ENCODE measurements at places on chromosomes 13 and 19.

GRCh38 chr13:98207416-98207815, 30.3 kb upstream of the RNF113B start:
- no peak for DNase-seq

- no peak for DNase-seq
Observed at GRCh38 chr19:15717809-15718208, 10.0 kb upstream of the OR10H2 start.

GRCh38 chr19:28341810-28342350, 871.1 kb downstream of the UQCRFS1 start:
- no peak for DNase-seq

DNA sequence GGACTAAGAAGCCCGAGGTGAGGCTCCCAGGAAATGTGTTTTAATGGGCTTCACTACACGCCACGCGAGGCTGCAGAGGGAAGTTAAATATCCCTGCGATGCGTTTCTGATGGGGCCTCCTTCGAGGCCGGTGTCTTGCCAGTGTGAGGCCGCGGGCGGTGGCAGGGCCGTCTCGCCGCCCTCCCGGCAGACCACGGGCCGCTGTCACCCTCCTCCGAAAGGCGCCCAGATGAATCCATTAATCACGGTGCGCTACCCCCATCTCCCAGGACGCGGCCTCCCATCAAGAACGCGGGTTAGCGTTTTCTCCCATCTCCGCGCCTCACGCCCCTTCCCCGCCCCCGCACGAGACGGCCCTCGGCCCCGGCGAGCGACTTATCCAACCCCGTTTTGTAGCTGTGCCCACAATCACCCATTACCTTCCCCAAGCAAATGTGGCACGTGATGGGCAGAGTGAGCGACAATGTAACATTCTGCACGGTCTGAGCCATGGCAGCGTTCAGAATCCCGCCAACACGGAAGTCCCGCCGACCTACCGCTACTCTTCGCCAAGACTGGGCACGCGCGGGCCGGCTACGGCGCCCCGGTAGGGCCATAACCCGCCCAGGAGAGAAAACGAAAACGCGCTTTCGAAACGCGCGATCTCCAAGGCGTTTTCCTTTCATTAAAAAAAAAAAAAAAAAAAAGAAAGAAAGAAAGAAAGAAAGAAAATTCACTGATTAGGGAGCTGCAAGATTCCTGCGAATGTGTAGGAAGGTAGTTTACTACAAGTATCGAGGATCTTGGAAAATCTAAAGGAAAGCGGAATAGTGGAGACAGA, at the start of gene OBI1:
TSS of gene OBI1 (minus strand) at position 526 of the 820 bp plus-strand sequence. CDS start at position 491, 35 bp downstream.
- DNase-seq, result peak; percentile 94

DNA sequence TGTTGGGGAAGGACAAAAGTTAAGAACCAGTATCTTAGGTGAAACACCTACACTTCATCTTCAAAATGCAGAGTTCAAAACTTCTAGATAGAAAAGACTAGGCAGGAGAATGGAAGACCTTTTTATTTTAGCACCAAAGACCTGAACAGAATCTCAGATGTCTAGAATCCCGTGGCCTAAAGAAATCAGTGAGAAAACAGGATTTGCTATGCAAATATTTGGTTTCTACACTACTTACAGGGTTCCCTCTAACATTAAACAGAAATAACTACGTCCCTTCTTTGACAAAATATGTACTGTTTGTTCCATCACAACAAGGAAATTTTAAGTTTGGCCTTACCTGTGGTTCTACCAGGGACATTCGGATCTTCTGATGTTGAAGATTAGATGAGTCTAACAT, 21.5 kb downstream of the DIS3 start:
- no peak for DNase-seq

DNA sequence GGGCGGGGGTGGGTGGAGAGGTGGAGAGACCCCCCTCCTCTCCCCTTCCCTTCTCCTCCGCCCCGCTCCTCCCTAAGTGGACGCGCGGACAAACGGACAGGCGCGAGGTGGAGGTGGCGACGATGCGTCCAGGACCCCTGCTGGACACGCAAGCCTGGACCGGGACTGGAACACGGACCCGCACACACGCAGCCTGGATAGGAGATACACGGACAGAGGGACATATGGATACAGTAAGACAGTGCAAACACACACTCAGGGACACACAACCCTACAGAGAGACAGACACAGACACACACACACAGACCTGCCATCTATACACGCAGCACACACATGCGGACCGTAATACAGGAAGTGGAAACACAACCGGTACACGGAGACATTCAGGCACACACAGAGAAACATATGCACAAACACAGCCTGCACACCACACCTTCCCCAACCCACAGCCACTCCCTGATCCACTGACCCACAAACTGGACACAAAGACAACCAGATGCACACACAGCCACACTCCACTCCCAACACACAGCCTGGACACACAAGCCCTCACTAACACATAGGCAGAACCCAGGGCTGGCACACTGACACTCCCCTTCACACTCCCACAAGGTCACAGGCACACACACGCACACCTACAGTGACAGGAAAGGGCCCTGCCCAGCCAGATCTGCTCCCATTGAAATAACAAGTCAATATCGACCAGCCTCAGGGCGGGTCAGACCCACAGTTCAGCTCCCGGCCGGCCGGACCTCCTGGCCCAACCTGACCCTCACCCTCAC, 696 bp upstream of the ERFL start:
- DNase-seq, result no peak

DNA sequence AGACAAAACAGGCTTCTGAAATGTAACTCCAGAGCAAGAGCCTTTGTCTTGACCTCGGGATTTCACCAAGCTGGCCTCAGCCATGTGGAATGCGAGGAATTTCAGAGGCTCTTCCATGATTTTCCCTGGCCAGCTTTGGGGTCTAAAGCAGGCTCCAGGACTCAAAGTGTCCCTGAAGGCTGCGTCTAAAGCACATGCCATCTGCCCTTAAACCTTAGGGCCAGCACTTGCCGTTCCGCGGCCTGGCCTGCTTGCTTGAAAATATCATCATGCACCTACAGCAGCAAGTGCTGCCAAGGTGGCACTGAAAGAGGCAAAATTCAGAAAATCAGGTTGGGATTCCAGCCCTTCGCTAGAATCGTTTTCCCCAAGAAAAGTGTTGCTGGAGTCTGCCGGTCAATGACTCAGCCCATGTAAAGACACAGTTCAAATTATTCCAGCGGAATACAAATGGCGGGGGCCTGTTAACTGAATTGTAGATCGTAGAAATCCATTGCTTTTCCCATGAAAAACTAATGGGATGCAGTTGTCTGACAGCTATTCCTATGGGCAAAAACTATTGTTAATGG, 105.7 kb upstream of the RAP2A start:
- peak; percentile 40 for DNase-seq

- no peak for DNase-seq
Observed at GRCh38 chr19:31658993-31659896, 310.0 kb upstream of the TSHZ3 start.

DNA sequence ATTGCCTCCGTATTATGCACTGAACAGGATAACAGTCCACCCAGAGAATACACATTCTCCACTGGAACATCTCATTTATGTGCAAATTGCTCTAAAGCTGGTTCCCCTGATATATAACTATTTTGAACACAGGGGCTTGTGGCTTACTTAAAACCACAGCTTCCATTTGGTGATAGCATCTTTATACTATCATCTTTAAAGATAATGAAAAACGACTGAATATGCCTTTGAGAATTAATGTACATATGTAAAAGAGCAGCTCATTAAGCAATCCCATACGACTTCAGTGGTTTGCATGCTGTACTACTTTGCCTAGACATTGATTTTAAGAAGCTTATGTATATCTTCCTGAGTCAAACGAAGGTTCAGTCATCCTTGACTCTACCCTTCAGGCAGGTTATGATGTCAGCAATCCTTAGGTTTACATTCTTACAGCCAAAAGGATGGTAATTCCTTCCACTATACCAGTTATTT, 40.8 kb downstream of the BRD4 start:
- DNase-seq, result no peak

- DNase-seq, result no peak
Observed at GRCh38 chr19:19468424-19469050, 46.8 kb downstream of the TSSK6 start.

- no peak for DNase-seq
Observed at GRCh38 chr19:48192750-48193149, 22.3 kb downstream of the ZSWIM9 start.

- no peak for DNase-seq
Observed at GRCh38 chr13:33832872-33833271, 14.9 kb downstream of the RFC3 start.

DNA sequence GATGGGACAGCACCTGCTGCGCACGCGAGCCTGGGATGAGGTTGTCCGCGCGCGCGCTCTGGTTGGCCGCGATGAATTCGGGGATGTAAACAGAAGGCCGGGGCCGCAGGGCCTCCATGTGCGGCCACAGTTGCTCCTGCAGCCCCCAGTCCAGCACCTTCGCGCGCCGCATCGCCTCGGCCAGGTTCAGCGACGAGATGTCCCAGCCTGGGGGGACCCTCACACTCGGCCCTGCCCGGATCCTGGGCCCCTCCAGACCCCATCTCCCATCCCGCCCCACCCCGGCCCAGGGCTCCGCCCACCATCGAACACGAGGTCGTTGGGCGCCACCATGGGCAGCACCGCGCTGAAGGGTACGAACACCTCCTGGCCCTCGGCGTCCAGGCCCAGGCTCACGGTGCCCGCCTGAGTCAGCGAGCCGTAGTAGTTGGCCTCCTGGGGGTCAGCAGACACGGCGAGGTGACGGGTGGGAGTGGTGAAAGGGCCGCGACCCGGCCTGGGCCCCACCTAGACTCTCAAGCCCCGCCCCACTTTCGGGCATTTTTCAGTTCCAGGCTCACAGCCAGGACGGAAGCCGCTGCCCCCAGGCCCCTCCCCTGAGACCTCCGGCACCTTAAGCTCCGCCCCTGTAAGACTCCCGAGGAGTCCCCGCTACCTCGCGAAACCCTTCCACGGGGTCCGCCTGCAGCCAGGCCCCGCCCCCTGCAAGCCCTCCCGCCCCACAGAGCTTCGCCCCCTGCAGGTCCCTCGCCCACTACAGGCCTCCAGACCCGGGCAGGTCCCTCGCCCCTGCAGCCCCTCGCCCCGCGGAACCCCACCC, 1.1 kb downstream of the ISYNA1 start:
- peak; percentile 86 for DNase-seq

DNA sequence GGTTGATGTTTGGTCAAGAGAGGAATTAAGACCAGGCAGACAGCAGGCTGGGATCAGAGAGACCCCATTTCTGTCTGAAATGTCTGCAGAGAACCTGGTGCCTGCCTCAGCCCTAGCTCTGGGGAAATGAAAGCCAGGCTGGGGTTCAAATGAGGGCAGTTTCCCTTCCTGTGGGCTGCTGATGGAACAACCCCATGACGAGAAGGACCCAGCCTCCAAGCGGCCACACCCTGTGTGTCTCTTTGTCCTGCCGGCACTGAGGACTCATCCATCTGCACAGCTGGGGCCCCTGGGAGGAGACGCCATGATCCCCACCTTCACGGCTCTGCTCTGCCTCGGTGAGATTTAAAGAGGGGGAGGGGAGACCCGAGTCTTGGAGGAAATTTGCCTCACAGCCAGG, at the start of gene LILRB4:
TSS of gene LILRB4 (plus strand) at position 256 of the 400 bp plus-strand sequence. CDS start at position 305, 49 bp downstream.
- no peak for DNase-seq

DNA sequence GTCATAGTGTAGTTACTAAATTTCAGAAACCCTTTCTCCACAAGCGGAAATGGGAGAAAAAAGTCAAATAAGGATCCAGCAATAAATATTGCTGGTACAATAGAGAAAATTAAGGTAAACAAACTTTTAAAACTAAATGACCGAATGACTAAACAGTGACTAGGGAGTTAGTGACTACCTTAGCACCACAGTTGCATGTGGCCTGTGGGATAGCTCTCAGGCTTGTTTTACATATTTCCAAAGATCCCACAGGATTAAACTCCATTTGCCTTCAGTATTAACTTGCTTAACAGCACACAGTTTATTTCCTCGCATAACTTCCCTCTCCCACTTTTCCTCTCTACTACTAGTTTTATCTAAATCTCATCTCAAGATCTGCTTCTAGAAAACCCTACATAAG, 824.3 kb upstream of the KLHL1 start:
- DNase-seq, result no peak

- peak; percentile 72 for DNase-seq
Observed at GRCh38 chr13:30847650-30848307, 58.3 kb upstream of the MEDAG start.

DNA sequence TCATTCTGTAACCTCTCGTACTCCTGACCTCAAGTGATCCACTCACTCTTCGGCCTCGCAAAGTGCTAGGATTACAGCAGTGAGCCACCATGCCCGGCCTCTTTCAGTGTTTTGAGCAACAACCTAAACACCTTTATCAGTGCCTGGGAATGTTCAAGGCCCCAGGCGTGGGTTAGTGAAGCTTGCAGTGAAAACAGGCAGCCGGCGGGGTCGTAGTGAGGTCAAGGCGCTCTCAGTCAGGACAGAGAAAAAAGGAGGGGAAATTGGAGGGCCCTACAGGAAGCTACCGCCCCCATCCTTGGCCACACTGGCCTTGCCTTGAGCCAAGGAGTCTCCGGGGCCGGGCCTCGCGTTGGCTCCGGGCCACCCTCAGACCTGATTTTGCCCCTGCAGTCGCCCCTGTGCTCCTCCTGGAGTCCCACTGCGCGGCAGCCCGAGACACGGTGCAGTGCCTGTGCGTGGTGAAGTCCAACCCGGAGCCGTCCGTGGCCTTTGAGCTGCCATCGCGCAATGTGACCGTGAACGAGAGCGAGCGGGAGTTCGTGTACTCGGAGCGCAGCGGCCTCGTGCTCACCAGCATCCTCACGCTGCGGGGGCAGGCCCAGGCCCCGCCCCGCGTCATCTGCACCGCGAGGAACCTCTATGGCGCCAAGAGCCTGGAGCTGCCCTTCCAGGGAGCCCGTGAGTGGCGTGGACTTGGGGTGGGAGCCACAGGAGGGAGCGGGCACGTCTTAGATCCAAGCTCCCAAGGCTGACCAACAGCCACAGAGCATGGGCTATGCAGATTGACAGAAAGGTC, 17.7 kb downstream of the MAG start:
- DNase-seq, result peak; percentile 91

DNA sequence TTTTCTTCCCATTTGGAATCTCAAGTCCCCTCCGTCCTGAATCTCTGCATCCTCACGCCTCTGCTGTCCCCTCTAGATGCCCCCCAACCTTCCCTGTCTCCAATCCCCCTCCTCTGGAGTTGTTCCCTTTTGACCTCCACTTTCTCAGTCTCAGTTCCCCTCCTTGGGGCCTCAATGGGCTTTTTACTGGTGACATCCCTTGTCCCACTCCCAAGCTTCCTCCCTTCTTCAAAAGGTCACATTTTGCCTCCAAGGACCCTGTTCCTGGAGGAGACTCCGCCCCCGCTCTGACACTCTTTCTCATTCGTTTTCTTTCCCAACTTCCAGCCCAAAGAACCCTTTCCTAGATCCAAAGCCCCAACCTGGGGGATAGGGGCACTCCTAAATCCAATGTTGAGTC, 1.0 kb downstream of the AP2S1 start:
- peak; percentile 20 for DNase-seq

GRCh38 chr19:21877976-21878375, 42.0 kb upstream of the ZNF43 start:
- no peak for DNase-seq

GRCh38 chr19:50837300-50837699, 3.9 kb upstream of the KLK15 start:
- no peak for DNase-seq

DNA sequence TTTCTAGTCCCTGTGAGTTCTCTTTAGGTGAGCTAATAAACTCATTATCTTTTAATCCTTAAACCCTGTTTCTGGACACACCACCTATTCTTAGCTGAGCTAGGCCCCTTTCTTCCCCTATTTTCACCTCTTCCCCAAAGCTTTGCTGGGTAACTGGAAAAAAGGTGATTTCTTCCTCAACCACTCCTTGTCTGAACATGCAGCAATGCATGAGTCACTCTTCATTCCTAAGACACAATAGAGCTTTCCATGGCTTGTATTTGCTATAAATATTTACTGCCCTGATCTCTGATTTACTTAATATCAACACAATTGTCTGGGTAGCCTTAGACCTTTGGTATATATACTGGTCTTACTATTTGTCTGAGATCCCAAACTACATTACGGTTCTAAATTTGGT, 370.9 kb downstream of the KLF5 start:
- DNase-seq, result no peak

All from adrenal gland (tissue), 19 donors.